ENCODE measurements at places on chromosomes 3 and 15.

DNA sequence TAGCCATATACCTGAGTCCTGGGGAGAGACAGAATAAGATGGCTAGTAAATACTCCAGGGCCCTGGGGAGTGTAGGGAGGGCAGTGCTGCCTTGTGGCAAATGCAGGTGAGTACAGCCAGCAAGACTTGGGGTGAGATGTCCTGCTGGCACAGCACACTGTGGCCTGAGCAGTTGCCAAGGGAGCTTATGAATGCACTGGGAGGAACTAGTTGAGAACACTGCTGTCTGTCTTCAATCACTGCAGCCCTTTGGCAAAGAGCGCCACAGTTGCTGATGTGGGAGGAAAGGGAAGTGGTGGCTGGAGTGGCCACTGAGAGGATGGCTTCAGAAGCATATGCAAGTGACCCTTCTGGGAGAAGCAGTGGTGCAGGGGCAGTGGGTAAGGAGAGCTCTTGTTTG is 264.6 kb downstream of the RORA start:
- DNase-seq, result no peak

DNA sequence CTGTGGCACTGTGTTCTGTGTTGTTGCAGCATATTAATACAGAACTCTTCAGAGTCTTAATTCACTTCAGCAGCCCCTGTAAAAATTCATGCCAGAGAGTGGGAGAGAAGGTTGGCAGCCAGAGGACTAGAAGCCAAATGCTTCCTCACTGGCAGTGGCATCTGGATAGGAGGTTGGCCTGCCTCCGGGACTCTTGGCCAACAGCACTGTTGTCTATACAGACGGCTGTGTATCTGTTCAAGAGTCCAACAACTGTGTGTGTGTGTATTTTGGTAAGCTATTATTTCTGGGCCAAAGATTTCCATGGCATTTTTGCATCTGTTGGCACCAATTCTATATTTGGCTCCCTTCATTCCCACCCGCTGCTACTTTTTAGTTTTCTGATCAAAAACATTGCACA is 156.0 kb upstream of the SOX2 start:
- DNase-seq, result no peak

- no peak for DNase-seq
These were observed 243.2 kb downstream of the MBNL1 start for GRCh38 chr3:152511904-152512303.

DNA sequence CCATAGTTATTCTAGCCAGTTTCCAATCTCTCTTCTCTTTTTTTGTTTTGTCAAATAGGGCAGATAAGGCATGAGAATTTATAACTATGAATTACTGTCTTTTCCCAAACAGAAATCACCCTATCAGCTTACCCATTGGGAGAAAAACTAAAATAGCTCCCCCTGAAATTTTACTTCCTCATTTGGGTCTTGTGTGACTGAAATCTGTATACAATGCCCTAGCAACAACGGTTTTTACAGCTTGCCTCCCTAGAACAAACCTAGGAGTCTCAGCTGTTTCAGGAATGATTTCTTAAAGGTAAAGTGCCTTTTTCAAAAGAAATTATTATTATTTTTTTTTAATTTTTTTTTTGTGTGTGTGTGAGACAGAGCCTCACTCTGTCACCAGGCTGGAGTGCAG is 56.8 kb downstream of the CD86 start:
- DNase-seq, result no peak

DNA sequence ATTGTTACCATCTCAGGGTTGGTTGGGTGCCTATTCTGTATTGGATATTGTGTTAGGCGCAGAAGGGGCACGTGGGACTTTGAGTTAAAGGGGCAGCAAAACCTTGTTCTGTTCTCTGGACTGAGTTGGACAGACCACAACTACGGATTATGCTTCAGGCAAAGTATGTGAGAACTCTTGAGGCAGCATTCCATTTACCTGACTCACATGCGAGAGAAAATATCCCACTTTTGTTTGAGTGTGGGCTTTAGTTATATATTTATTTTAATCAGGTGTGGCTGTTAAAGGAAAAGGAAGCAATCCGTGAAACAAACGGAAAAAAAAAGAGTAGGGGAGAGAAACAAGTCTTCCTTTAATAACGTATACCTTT is 627 bp upstream of the PLS1 start:
- no peak for DNase-seq

DNA sequence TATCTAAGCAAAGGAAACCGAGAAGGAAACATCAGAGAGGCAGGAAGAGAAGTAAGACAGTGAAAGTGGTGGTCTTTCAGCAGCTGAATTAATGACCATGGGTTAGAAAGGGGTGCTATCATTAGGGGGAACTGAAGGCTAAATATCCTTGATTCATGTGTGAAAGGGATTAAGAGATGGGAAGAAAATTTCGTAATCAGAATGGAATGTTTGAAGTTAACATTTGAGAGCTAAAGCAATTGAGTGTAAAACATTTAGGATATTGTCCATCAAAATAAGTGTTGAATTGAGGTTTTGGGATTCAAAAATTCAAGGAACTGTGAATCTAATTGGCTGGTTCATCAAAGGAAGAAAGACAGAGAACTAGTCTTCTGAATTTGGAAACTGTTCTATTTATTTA is 4.1 kb upstream of the ECT2 start:
- no peak for DNase-seq

GRCh38 chr15:58678683-58679082 is 70.8 kb downstream of the ADAM10 start:
- no peak for DNase-seq

- DNase-seq, result no peak
These were observed 174.5 kb upstream of the GAP43 start for GRCh38 chr3:115448851-115449250.

GRCh38 chr3:152910211-152910610 is 75.3 kb downstream of the P2RY1 start:
- DNase-seq, result no peak

GRCh38 chr3:120608506-120608905 is 12.4 kb downstream of the NDUFB4 start:
- no peak for DNase-seq

- no peak for DNase-seq
These were observed 46.5 kb downstream of the GUCA1C start for GRCh38 chr3:108907194-108907593.

GRCh38 chr15:80274996-80275395 is 23.0 kb upstream of the CTXND1 start:
- no peak for DNase-seq

DNA sequence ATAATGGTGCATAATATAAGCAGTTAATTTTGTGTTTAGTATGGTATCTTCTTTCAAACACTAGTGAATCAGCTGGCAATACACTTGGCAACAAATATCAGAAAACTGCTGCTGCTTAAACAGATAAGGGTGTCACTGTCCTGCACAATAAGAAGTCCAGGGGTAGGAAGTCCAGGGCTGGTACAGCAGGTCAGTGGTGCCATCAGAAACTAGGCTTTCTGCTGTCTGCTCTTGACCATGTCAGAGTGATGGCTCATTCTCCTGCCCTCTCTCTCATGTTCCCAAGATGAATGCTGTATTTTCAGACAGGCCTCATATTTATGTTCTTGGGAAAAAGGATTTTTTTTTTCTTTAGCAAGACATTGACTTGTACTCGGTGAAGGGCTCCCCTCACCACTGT is 9.2 kb upstream of the GRK7 start:
- no peak for DNase-seq

GRCh38 chr15:88894819-88895767 is at the start of gene HAPLN3:
HAPLN3 (minus strand) TSS chr15:88895544; CDS start chr15:88887298, 8,246 bp downstream.
- DNase-seq, result peak; percentile 48

- DNase-seq, result no peak
These were observed 48.9 kb downstream of the PTH1R start for GRCh38 chr3:46926447-46926846.

DNA sequence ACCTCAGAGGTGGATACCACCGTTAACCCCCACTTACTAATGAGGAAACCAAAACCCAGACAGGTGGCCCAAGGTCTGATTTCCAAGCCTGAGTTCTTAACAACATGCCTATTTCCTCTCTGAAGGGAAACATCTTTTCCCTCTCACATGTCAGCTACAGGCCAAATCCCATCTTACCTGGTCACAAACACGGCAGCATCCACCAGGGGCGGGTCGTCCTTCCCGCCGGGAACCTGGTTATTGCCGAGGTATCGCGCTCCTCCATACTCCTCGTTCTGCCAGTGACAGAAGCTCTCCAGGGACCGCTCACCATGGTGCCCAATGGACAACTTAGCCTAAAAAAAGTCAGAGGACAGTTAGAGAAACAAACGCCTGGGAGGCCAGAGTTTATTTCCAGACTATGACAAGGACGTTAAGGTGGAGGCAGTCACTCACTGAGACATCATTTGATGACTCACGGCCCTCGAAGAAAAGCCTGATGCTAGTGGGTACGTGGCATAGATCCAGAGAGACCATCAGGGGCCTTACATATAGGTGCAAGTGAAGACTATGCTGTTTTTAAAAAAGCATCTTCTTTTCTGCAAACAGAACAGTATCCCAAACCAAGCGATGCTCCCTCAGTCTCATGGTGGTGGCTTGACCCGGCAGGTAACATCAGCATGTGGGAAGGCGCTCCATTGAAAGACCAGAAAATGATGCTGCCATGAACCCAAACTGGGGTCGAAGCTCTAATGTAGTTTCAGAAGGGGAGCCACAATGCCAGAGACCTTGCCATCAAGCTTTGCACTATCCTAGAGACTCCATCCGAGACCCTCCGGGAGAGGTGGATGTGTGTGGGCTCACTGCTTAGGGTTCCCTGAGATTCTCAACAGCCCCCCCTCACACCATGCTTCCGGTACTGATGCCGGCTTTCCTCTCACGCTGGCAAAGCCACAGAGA is 80.2 kb downstream of the ADAMTS17 start:
- no peak for DNase-seq

GRCh38 chr15:70761046-70761445 is 2.3 kb downstream of the UACA start:
- DNase-seq, result no peak

DNA sequence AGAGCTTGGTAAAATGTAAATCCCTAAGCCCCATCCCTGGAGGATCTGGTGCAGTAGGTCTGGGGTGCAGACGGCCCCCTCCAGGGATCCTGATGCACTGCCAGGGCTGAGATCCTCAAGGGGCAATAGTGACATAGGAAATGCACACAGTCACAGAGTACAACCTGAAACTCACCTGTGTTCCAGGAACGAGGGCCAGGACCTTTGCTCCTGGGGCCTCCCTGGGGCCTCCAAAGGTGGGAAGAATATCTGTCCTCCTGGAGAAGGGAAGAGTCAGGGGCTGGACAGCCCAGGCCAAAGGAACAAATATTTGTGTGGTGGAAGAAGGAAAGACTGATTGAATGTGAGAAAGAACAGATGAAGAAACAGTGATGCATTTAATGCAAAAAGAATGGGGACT is 9.5 kb downstream of the SSUH2 start:
- no peak for DNase-seq

- DNase-seq, result no peak
These were observed 6.2 kb upstream of the ZNF619 start for GRCh38 chr3:40470701-40471100.

GRCh38 chr3:179819379-179819778 is 166.5 kb downstream of the USP13 start:
- DNase-seq, result no peak

DNA sequence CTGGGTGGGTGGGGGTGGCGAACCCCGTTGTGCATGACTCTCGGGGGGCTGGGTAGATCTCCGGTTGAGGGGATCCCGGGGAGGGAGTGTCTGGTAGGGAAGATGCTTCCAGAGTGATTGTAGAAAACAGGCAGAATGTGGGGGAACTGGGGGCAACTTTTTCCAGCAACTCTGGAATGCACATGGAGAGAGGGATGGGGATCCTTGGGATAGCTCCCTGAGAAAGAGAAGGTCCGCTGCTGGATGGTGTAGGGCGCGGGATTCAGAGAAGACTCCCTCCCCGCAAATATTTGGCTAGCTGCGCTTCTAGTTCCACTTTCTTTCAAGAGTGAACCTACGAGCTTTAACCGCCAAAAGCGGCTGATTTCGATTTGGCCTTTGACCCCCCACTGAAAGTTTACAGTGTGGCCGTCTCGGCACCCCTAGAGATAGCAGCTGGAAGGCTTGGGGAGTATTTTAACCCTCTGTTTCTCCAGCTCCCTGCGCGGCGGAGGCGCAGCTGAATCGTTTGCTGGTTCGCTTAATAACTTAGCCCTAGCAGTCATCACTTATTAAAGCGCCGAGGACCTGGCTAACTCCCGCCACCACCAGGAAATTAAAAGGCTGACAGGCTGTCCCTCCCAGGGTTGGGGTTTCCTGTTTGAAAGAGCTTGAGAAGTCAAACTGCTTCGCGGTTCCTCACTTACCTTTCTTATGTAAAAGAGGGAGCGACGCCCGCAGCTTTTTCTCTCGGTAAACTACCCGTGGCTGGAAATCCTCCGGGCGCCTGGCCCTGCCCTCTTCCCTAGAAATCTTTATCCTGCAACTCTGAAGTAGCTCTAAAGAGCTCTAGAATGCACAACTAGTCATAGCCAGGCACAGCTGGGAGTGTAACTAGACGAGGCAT is 1.2 kb downstream of the PHLDB2 start:
- DNase-seq, result peak; percentile 10

- no peak for DNase-seq
These were observed 115.9 kb downstream of the NEK11 start for GRCh38 chr3:131142580-131142979.

GRCh38 chr3:166810741-166811445 is 569.2 kb downstream of the ZBBX start:
- DNase-seq, result no peak
